ENCODE measurements at places on chromosomes 16 and 17.

GRCh38 chr16:79261944-79262552, 338.5 kb downstream of the MAF start:
- DNase-seq = no peak

- no peak for DNase-seq
These were observed 227.4 kb upstream of the GSE1 start for GRCh38 chr16:85385463-85386331.

- no peak for DNase-seq
These were observed 53.0 kb downstream of the GPRC5B start for GRCh38 chr16:19831678-19832077.

GRCh38 chr16:77617996-77618395, 104.3 kb upstream of the NUDT7 start:
- DNase-seq = no peak

DNA sequence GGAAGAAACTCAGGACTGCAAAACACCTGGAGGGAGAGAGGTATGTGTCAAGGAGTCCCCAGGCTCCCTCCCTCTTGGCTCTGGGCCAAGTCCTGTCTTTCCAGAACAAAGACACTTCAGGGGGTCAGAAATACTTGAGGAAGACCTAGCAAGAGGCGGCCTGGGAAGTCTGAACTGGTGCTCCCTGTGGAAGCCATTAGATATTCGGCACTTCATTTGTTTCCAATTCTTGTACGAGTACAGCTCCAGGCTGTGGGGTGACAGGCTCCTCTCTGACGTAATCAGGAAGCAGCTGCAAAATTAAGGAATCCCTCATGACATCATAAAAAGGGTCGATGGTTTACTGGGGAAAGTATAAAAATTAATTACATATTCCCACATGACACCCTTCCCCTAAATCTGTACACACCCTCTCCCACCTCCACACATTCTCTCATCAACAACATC, 108.7 kb downstream of the SMG6 start:
- no peak for DNase-seq

DNA sequence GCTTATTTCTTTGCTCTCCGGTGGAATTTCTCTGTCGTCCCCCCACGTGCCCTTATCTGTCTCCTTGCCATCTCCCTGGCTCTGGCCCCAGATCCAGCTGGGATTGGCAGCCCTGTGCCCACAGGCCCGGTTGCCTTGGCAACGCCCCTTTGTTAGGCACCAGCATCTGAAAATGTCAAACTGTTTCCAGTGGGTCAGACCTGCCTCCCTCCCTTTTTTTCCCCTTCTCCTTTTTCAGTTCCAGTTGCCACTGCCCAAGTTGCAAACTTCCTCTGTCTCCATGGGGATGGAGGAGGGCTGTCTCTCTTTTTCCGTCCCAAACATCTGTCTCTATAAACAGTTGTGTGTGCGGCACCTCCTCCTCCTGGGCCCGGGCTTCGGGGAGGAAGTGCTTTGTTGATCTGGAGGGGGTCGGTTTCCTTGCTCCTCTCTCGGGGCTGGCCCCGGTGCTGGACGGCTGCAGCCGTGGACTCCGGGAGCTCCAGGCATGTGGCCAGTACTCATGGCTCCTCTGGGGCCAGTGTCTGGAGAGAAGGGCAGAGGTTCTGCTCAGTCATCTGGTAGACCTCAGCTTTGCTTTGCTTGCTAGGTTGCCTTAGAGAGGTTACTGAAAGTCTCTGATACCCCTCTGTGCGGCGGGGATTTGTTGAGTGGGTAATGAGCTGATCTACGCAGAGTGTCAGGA, 35.3 kb downstream of the SOCS3 start:
- DNase-seq = no peak

DNA sequence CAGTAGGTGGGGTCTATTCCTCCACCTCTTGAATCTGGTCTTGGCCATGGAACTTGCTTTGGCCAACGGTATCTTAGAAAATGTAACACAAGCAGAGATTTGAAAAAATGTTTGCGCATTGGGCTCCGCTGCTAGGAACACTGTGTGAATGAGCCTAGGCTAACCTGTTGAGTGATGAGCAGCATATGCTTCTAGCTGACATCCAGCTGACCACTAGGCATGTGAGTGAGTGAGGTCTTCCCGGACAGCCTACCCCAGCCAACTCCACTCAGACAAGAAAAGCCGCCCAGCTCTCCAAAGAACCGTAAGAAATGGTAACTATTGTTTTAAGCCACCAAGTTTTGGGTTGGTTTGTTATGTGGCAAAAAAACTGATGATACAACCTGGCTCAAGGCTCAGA, 31.4 kb upstream of the BCO1 start:
- no peak for DNase-seq

DNA sequence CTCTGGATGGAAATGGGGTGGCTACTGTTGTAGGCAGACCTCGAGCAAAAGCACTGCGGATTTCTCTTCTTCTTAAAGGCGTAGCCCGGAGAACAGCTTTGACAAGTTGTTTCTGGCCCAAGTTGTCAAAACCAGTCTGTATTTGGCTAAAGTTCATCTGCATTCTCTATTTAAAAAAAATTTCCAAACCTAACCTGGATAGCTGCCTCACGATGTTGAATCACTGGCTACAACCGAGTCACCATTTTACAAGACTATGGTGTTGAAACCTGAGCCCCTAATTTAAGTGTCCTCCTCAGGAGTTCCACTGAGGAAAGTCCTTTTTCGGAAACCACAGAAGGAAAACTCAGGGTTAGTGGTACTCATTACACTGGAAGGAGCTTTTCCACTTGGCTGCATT, 1.5 kb downstream of the SLC16A6 start:
- DNase-seq = no peak

- no peak for DNase-seq
These were observed 481 bp upstream of the BRD7 start for GRCh38 chr16:50369133-50369804.

GRCh38 chr16:3498988-3499387, 1.8 kb upstream of the CLUAP1 start:
- no peak for DNase-seq

DNA sequence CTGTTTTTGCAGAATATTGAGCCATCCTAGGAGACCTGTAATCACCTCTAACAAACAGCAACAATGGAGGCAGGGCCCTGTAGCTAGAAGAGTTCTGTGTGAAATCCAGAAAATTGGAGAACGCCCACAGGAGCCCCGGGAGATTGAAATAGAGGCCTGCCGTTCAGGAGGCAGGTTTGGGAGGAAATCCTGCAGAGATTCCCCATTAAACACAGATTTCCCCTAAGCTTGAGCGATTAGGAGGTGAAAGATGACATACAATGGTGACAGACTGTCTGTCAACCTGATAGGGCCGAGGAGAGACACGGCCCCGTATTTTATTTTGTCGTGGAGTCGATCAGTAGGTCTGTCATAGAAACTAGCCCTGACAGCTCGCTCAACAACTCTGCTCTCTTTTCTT, 18.2 kb downstream of the CDK5RAP3 start:
- no peak for DNase-seq

DNA sequence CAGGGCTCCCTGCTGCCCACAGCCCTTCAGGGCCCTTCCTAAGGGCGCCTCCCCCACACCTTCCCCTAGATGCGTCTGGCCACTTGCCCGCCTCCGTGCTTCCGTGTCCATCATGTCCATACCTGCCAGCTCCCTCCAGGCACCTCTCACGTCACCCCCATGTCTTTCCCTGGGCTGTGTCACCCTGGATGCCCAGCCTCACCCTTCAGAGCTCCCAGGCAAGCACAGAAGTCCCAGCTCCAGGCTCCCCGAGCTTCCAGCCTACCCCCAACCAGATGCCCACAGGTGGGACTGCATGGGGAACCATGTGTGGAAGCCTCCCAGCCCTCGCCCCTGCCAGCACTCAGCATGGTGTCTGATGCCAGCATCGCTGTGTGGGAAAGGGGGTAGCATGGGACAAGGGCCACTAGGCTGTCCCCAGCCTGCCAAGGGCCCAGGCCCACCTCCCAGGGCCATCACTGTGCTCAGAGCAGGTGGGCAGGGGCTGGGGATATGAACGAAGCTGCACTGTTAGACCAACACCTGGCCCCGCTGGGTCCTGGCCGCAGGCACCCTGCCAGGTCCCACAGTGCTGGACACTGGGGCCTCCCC, 1.9 kb upstream of the AXIN1 start:
- no peak for DNase-seq

DNA sequence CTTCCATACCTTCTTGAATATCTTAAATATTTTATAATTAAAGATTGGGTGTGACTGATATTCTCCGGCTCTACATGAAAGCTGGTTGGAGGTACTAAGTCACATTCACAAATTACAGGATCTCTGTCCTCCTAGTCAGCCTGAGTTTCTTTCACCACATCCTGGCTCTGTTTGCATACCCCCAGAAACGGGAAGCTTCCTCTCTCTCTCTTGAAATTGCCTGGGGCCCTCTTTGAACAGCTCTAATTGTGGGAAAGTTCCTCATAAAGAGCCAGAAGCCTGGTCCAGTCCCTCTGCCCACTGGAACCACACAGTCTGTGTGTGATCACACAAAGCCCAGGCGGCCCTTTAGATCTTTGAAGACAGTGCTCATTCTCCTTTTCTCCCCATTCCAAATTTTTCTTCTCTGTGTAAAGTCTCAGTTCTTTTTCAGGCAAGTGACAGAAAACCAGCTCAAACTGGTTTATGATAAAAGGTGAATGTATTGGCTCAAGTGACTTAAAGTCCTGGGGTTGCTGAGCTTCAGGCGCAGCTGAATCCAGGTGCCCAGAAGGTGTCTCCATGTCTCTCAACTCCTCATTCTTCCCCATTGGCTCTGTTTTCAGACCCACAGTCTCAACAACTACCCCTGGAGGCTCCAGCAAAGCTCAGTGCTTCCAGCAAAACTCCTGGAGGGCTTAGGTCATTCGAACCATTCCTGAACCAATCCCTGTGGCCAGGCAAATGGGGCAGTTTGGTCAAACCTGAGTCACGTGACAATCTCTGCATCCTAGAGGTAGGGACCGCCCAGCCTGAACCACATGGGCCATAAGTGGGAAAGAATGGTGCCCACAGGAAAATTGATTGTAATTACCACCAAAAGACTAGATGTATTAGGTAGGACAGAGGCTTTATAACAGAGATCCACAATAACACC, 8.5 kb upstream of the RAI1 start:
- DNase-seq = no peak

- DNase-seq = peak; percentile 31
These were observed 16.5 kb upstream of the PRM1 start for GRCh38 chr16:11297492-11298142.

- DNase-seq = no peak
These were observed 100.7 kb downstream of the SALL1 start for GRCh38 chr16:51050377-51050706.

DNA sequence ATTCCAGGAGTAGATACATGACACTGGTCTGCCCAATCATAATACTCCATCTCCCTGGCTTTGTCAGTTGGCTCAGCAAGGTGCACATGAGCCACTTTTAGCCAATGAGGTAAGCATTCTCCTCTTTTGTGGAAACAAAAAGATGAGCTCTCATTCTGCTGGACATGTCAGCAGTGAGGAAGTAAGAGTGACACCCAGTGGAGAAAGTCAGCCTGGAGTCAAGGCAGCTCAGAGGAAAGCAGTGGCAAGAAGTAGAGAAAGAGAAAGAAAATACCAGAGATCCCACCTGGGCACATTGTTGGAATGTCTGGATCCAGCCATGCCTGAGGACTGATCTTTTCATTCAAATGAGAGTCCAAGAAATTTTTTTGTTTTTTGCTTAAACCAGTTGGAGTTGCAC, 496.9 kb upstream of the C16orf82 start:
- no peak for DNase-seq

DNA sequence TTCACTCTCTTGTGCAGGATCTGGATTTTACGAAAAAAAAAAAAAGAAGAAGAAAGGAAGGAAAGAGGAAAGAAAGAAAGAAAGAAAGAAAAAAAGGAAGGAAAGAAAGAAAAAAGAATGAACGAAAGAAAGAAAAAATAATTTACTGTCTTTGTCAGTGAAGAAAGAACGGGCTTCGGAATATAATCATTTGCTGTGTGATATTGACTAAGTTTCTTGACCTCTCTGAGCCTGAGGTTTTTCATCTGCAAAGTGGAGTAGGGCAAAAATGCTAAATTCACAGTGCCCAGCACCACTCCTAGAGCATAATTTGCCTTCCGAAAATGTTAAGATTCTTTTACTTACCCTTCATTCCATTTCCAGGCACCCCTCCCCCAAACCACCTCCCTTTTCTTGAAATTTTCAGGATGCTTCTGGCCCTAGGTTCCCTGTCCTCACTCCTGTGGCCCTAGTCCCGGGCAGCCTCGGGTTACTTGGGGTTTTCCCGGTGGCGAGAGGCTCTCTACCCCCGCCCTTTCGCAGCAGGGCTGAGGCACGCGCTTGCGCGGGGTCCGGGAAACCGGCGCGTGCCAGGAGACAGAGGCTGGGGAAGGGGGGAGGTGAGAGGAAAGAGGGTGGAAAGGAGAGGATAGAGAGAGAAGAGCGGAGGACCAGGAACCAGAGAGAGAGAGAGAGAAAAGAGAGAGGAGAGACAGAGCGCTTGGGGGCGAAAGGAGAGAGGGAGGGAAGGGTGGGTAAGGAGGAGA, at the start of gene CNTNAP1:
Gene CNTNAP1, plus strand, starts transcription at position 556 of the 746 bp plus-strand sequence. CDS start 299 bp downstream, outside the sequence.
- no peak for DNase-seq

- DNase-seq = no peak
These were observed 910 bp downstream of the ITGAL start for GRCh38 chr16:30473231-30474073.

GRCh38 chr17:28199115-28199514, 119.9 kb upstream of the TMEM97 start:
- no peak for DNase-seq

GRCh38 chr16:74902161-74902560, 82.8 kb downstream of the WDR59 start:
- no peak for DNase-seq

GRCh38 chr17:903691-904481, 75.7 kb downstream of the NXN start:
- no peak for DNase-seq

DNA sequence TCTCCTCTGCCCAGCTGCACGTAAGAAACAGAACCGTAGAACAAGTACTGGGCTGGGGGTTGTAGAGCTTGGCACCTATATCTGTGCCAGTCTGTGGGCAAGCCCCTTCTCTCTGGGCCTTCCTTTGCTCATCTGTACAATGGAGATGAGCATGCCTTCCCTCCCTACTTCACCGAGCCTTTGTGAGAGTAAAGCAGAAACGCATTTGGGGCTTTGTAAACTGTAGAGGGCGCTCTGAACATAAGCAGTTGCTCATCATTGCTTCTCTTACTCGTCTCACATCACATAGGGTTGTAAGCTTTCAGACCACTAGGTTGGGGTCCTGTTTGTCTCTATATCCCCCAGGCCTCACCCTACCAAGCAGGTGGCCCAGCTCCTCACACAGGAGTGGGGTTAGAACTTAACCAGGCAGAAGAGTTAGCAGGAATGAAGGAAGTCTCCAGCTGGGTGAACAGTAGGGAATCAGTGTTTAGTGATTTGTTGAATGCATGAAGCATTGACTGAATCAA, 15.1 kb downstream of the SAMD14 start:
- no peak for DNase-seq

GRCh38 chr17:53722407-53722806, 100.3 kb upstream of the KIF2B start:
- no peak for DNase-seq

- DNase-seq = no peak
These were observed 448.6 kb downstream of the SHISA9 start for GRCh38 chr16:13350000-13350399.

- no peak for DNase-seq
These were observed 263.9 kb downstream of the TOX3 start for GRCh38 chr16:52283018-52283417.

Data from stimulated activated CD8-positive, alpha-beta memory T cell treated with anti-CD3 and anti-CD28 coated beads, Interleukin-7, amount 100 ng/mL, for 1 hour (primary cell).